ENCODE measurements at places on chromosomes 12 and 14.

GRCh38 chr12:70508178-70508577, 129.1 kb downstream of the PTPRB start:
- DNase-seq, result no peak

DNA sequence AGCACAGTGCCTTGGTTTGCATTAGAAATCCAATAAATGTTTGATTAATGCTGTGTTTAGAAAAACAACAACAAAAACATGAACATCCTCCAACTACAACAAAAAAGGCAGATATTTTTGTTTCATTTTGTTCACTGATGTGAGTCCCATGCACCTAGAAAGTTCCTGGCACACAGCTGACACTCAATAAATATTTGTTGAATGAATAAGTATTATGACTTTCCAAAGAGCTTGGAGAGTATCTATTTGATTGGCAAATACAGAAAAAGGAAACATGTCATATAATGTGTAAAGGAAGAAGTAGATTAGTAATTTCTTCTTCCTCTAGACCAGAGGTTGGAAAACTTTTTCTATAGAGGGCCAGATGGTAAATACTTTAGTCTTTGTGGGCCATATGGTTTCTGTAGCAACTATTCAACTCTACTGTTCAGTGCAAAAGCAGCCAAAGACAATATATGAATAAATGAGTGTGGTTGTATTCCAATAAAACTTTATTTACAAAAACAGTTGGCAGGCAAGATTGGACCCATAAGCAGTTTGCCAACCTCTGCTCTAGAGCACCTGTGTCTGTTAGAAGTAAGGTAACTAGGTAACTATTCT, 312.3 kb upstream of the DIO2 start:
- no peak for DNase-seq

- no peak for DNase-seq
These were observed 175.8 kb downstream of the RPAP3 start for GRCh38 chr12:47530050-47530449.

- DNase-seq, result no peak
These were observed 4.3 kb upstream of the REC8 start for GRCh38 chr14:24167469-24168114.

DNA sequence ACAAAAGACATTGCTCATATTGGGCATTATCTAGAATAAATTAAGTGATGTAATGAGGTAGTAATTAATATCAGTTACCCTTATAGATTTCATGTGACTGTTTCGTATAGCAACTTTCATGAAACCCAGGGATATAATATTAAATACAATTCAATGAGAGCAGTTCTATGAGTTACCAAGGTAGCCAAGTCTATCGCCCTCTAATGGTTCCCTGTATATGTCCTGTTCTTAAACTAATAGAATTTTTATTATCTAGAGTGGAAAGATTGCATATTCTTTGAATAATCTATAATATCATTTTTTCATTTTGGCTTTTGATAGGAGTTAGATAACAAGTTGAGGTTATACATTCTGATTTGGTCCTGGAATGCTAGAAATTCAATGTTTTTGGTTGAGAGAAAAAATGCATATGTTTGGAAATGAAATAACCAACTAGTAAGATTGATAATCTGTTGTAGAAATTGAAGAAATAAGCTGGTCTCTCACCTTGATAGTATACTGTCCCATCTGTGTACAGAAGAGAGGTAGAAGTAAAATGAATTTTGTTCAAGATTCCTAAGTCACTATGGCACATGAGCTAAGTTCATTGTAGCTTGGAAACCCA, 59.7 kb downstream of the SCFD1 start:
- DNase-seq, result no peak

DNA sequence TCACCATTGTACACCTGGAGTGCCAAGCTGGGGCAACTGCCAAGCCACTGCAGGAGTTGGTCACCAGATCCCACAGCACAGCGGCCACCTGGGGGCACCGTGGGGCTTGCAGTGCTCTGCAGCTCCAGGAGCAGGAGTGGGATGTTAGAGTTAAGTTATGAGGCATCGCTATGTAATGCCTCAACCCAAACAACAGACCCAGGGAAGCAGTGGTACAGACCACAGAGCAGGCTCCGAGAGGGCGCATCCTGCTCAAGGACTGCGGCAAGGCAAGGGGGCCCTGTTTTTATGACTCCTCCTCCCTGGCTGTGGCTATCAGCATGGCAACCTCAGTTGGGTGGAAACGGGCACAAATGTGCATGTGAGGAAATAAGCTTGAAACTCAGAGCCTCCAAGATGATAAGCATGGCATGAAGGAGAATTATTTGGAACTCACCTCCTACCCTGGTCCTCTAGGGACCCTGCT, 63.1 kb downstream of the ARL6IP4 start:
- peak; percentile 46 for DNase-seq

DNA sequence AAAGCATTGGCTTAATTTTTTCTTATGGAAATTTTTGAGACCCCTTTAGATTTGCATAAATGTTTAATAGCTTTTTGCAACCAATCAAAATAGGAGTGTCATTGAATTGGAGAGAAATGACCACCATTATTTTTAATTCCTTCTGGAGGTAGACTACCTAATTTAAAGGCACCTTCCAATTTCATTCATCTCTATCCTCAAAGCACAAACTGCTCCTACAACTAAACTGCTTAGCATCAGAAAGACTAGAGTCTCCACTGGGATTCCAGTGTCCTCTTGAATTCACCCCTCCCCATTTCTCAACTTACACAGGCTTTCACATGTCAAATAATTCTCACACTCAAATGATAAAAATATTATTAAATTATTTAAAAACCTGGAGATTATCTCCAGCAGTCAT, 168.4 kb downstream of the RPS29 start:
- DNase-seq, result no peak

DNA sequence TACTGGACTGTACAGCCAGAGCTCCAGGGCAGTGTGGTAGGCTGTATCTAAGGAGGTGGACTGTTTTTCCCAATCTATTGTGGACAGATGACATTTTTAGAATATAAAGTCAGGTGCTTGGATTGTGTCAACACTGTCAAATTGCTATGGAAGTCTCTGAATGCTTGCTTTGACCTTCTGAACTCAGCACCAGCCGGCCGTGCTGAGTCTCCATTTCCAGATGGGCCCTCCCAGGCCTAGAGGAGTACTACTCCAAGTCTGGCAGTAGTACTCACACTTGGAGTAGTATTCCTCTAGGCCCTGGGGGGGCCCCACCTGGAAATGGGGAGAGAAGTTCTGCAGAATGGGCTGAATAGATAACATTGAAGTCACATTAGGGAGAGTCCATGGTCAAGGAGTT, 16.2 kb upstream of the KCNK13 start:
- DNase-seq, result no peak

GRCh38 chr14:32968972-32969544, 30.4 kb downstream of the NPAS3 start:
- no peak for DNase-seq

GRCh38 chr12:8453796-8454195, 2.0 kb upstream of the CLEC6A start:
- no peak for DNase-seq

GRCh38 chr12:112124918-112125249, 476 bp upstream of the TRAFD1 start:
- no peak for DNase-seq

- no peak for DNase-seq
These were observed 35.7 kb downstream of the RAB21 start for GRCh38 chr12:71790331-71790730.

- no peak for DNase-seq
These were observed 236.4 kb downstream of the VRK1 start for GRCh38 chr14:97033556-97034081.

DNA sequence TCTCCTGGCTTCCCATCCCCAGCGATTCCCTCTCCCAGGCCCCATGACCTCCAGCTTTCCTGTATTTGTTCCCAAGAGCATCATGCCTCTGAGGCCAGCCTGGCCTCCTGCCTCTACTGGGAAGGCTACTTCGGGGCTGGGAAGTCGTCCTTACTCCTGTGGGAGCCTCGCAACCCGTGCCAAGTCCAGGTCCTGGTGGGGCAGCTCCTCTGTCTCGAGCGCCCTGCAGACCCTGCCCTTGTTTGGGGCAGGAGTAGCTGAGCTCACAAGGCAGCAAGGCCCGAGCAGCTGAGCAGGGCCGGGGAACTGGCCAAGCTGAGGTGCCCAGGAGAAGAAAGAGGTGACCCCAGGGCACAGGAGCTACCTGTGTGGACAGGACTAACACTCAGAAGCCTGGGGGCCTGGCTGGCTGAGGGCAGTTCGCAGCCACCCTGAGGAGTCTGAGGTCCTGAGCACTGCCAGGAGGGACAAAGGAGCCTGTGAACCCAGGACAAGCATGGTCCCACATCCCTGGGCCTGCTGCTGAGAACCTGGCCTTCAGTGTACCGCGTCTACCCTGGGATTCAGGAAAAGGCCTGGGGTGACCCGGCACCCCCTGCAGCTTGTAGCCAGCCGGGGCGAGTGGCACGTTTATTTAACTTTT, 14.3 kb downstream of the C12orf43 start:
- no peak for DNase-seq

GRCh38 chr14:42806909-42807315, 1200.2 kb downstream of the LRFN5 start:
- DNase-seq, result no peak

- no peak for DNase-seq
These were observed 19.8 kb downstream of the GALNT4 start for GRCh38 chr12:89504560-89505346.

GRCh38 chr12:96295532-96296160, 101.5 kb downstream of the ELK3 start:
- no peak for DNase-seq

DNA sequence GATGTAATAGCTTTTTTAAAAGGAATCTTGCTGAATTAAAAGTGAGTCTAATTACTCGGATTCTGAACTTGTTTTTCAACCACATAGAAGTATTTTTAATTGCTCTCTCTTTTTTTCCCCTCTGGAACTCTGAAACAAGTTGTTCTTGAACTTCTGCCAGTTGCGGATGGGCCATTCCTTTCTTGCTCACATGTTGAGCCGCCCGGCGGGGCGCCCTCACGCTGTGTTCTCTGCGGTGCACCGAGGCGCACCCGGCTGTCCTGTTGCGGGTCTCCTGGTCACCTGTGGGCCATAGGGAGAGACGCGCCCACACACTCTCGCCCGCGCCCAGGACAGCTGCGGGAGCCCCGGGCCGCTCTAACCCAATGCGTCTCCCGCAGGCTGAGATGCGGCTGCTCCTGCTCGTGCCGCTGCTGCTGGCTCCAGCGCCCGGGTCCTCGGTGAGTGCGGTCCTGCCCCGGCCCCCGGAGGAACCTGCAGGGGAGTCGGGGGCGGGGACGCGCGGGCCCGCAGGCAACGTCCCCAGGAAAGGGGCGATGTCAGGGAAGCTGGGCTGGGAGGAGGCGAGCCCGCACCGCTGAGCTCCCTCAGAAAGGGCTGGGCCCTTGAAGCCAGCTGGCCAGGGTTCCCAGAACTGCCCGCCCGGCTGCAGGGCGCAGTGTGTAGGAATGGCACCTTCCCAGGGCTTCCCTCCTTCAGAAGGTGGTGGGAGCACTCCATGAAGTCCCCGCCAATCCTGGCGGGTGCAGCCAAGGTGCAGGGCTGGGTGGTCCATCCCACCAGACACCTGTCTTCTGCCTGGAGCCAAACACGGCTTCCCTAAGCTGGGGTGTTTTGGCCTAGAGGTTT, 2.3 kb downstream of the PAPLN start:
- no peak for DNase-seq

GRCh38 chr12:50765095-50765911, 1.4 kb downstream of the ATF1 start:
- DNase-seq, result no peak

GRCh38 chr14:52835122-52835903, 43.9 kb upstream of the GNPNAT1 start:
- DNase-seq, result no peak

- no peak for DNase-seq
These were observed 62.6 kb downstream of the SMUG1 start for GRCh38 chr12:54126029-54126695.

DNA sequence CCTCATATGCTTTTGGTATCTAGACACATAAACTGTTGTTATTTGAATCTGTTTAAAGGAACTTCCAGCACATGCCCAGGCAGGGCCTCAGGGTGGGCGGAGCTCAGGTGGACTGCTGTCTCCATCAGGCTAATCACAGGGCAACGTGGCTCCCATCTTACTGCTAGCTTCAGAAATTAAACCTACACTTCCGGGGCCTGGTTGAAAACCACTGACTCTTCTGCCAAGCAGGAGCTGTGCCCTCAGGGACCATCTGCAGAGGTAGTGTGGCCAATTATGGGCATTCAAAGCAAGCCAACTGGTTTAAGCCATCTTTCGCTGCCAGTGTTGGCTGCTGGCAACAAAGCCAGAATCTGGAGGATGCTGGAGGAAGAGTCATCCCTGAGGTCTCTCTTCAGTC, 97.5 kb downstream of the TMX1 start:
- no peak for DNase-seq

DNA sequence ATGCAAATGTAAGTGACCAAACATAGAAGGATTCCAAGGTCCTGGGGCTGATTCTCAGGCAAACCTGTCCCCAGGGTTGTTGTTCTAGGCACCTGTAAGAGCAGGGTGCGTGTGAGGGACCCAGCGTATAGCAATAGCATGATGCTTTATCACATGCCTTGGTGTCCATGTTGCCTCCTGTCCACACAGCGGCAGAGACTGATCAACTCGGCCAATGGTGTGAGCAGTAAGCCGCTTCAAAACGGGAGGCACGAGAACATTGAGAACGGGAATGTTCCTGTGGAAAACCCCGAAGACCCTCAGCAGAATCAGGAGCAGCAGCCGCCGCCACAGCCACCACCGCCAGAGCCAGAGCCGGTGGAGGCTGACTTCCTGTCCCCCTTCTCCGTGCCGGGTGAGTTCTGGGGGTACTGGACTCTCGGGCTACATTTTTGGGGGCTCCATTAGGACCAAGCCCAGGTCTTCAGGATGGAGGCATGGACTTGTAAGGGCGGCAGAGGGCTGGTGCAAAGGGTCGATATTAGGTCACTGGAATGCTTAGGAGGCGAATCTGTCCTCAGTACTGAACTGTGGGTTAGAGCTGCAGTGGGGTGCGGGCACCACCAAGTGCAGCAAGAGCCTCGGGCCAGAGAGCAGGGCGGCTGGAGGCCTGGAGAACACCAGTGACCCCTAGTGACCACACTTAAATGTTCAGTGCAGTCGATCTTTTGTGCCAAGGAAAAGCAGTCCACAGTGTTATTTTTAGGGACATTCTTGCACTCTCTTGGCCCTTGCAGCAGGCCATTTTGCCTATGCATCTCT, 57.2 kb upstream of the RIN3 start:
- DNase-seq, result no peak

- no peak for DNase-seq
These were observed 103.8 kb downstream of the ARMH4 start for GRCh38 chr14:58048219-58048618.

- DNase-seq, result no peak
These were observed 391.9 kb upstream of the ATP2B1 start for GRCh38 chr12:90100579-90100978.

DNA sequence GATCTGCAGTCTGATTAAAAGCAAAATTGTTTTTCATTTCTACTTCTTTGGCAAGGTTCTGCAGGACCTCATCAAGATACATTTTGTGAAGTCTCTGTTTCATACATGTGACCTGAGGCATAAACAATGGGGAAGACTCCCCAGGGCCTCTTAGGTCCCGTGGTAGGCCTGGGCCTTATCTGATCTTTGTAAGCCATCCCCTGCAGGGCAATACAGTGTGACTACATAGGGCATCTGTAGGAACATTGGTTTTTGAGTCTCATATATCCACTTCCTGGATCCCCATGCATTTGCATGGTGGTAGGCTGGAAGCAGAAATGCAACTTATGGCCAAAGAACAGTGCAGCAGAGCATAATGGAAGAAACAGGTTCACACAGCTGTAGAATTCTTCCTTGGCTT, 6.0 kb downstream of the FAR2 start:
- DNase-seq, result no peak
